ENCODE measurements at places on chromosomes 5 and 9.

DNA sequence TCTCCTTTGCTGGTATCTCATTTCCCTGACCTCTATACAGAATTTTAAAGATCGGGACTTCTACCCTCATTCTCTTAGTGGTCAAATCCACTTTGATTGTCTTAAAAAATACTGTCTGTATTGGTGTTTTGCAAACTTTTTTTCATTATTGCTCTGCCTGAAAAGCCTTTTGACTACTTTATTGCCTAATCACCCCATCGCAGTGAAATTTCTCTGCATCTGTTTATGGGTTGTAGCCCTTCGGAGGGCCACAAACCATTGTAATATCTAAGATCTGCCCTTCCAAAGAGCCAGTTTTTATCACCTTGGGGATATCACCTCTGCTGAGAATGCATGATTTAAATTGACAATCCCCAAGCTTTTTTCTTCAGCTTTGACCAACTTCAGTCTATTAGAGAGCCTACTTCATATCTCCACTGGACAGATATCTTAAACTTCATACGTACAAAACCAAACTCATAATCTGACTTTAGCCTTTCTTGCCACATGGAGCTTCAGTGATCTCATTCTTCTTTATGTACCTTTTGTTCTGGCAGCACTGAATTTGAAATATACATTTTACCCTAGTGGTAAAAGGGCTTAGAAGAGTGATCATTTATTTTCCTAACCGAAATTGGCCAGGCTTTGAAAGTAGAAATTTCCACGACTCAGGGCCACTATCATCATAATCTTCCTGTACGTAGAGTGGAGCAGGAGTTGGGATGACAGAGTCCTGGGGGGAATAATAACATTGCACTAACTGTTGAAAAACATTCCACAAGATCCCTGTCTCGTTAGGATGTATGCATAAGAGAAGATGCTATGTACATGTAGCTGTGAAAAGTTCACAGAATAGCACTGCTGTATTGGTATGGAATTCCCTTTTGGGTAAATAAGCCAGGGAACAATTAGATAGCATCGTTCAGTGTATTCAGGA is 21.4 kb downstream of the KIF2A start:
- no peak for DNase-seq

GRCh38 chr5:139207297-139208000 is 9.3 kb upstream of the SIL1 start:
- no peak for DNase-seq

GRCh38 chr5:116303340-116303739 is 218.5 kb downstream of the COMMD10 start:
- DNase-seq: no peak

DNA sequence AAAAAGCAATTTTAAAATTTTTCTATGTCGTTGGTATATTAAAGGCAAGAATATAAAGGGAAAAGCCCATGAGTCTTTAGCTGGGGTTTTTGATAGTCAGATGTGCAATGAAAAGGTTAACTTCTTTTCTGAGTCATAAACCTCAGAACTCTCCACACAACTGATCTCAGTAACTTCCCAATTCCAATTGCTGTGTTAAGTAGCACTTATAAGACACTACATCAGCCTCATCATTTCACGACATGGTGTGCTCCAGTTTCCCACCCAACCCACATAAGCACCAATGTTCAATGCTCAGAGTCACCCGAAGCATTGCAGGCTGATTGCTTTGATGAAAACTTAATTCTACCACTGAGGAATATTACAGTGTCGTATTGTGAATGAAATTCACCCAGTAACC is 155.8 kb downstream of the TSSK1B start:
- DNase-seq: no peak

DNA sequence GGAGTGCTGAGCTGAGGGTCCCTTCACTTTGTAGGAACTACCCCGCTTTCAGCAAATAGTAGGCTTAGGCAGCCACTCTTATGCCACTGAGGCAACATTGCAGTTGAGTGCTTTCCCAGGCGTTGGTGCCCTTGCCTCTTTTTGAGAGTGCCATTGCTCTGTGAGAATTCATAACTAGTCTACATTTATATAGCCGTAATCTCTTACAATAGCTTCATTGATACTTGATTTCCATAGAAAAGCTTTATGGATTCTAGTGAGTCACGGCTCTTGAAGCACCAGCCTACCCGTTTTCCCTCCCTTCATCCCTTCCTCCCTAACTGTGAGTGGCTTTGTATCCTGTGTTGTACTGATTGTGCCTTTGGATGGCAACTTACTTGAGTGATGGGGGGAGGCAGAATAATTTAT is 283.9 kb downstream of the AOPEP start:
- DNase-seq: no peak
